Neural crest cell (in vitro differentiated cells): ENCODE measurements at places on chromosomes 12 and 14. TPM values are rescaled to one million over a fixed set of nuclear protein-coding genes. Genes with fewer than 3 reads are reported as not detected.

Gene MYH6
- total RNA-seq: not detected in 2 replicates

Gene RNASE1
- total RNA-seq: 6.4 and 9.7 TPM in 2 replicates

Gene C14orf132
- total RNA-seq: 38.2 and 42.1 TPM in 2 replicates

GRCh38 chr12:31834150-31834549, 105.3 kb upstream of the AMN1 start:
- DNase-seq: no peak
- peaks cover 2% of the 10 kb centered on the region for H3K36me3 ChIP-seq
- H3K27me3 ChIP-seq: no peaks in the 10 kb centered on the region
- H3K4me1 ChIP-seq: no peaks in the 10 kb centered on the region

DNA sequence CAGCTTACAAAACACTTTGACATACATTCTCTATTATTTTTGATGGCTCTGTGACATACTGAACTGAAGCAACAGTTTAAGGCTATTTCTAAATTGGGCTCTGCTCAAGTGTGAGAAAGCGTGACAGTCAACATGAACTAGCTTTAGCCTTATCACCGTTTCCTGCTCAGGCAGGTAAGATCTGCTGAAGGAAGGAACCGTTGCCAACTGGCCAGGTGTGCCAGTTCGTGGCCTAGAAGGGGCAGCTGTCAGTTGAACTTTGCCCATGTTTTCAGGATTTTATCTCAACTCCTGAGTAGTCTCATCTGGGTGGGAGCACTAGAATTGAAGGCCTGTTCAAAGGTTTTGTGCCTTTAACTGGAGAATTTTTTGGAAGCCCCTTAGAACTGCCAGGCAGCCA, 79.5 kb downstream of the ETV6 start:
- DNase-seq: no peak
- H3K27ac ChIP-seq: peak overlapping the region; percentile 12
- H3K4me3 ChIP-seq: no peak overlapping the region
- H3K27me3 ChIP-seq: no peaks in the 10 kb centered on the region

- no peaks in the 10 kb centered on the region for H3K4me1 ChIP-seq
- no peaks in the 10 kb centered on the region for H3K27me3 ChIP-seq
- peaks cover 7% of the 10 kb centered on the region for H3K36me3 ChIP-seq
- no peak overlapping the region for H3K4me3 ChIP-seq
These were observed 341.3 kb upstream of the FBXO33 start for GRCh38 chr14:39773387-39774126.

GRCh38 chr12:80810874-80811273, 94.2 kb downstream of the MYF5 start:
- no peak overlapping the region for H3K27ac ChIP-seq
- H3K36me3 ChIP-seq: no peaks in the 10 kb centered on the region
- no peak overlapping the region for H3K4me3 ChIP-seq
- no peaks in the 10 kb centered on the region for H3K4me1 ChIP-seq

DNA sequence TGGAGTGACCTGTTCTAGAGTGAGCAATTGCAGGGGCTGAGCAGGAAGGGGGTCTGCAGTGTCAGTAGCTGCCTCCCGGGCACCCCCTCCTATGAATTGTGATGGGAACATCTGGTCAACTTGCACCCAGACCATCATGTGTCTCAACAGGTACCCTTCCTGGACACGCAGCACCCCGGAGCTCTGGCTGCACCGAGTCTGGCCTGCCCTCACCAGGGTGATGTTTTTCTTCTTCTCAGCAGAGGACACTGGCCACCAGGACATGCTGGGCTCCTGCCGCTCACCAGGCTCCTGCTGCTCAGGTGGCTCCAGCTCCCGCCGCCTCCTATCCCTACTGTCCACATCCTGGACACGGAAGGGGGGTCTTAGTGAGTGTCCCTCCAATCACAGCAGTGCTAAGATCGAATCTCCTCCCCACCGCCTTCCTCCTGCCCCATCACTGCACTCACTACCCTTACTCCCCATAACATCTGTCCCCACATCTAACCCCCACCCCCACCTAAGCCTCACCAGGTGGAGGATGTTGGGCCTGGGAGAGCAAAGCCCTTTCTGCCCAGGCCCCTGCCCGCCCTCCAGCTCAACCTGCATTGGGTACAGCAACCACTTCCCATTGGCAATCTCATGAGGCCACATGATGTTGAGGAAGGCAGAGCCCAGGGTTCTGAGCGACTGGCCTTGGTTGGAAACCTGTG, 14.9 kb downstream of the ITGA7 start:
- no peaks in the 10 kb centered on the region for H3K4me1 ChIP-seq
- H3K27me3 ChIP-seq: no peaks in the 10 kb centered on the region
- no peak for DNase-seq
- H3K36me3 ChIP-seq: peaks cover 3% of the 10 kb centered on the region

DNA sequence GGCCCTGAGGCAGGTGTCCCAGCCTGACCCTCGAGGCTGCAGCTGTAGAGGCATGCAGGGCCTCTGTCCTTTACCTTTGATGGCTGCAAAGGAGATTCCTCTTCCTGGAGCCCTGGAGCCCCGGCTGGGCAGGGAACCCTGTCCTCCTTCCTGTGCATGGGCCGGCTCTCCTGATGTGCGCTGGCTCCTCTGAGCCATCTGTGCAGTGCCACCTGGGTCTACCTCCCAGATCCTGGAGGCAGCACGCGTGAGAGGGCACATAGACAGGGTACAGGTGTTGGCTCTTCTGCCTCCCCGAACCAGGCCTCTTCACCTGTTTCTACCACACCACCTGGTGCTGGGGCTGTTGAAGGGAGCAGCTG, 115.1 kb downstream of the BEGAIN start:
- H3K4me3 ChIP-seq: no peak overlapping the region
- H3K27ac ChIP-seq: no peak overlapping the region
- no peaks in the 10 kb centered on the region for H3K27me3 ChIP-seq
- no peak for DNase-seq

GRCh38 chr12:28936221-28936620, 212.9 kb upstream of the FAR2 start:
- no peaks in the 10 kb centered on the region for H3K27me3 ChIP-seq
- no peaks in the 10 kb centered on the region for H3K36me3 ChIP-seq
- H3K4me1 ChIP-seq: peaks cover 3% of the 10 kb centered on the region
- no peak for DNase-seq
- H3K27ac ChIP-seq: no peak overlapping the region
